ENCODE measurements at places on chromosomes 2 and 18. TPM values are rescaled to one million over a fixed set of nuclear protein-coding genes. Genes with fewer than 3 reads are reported as not detected.
A peak's percentile ranks its signal among the peaks of the same experiment; 100 is the strongest.

SPP2 gene
- not detected for total RNA-seq

ADAM23 gene
- total RNA-seq, result 0.05 TPM

TUBA4B gene
- not detected for total RNA-seq

TMEM198 gene
- total RNA-seq, result 3.4 TPM

SAG gene
- not detected for total RNA-seq

DPP4 gene
- total RNA-seq, result 65.4 TPM

DNA sequence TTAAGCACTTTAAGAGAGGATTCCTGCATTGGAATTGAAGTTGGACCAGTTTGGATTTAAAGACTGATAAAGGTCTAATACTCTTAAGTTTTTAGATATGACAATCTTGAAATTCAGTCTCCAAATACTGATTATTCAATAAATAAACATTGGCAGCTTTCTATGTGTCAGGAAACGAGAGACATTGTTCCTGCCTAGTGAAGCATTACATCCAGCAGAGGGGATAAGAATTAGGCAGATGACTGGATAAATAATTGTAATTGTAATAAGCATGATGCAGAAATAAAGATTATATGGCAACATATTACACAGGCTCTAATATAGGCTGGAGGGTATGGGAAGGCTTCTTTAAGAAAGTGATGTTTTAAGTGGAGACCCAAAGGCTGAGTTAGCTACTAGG lies 226.5 kb upstream of the MMADHC start:
- H3K27ac ChIP-seq, result no peak overlapping the region
- H3K27me3 ChIP-seq, result no peaks in the 10 kb centered on the region
- DNase-seq, result no peak
- H3K36me3 ChIP-seq, result no peaks in the 10 kb centered on the region
- no peak overlapping the region for H3K4me3 ChIP-seq

DNA sequence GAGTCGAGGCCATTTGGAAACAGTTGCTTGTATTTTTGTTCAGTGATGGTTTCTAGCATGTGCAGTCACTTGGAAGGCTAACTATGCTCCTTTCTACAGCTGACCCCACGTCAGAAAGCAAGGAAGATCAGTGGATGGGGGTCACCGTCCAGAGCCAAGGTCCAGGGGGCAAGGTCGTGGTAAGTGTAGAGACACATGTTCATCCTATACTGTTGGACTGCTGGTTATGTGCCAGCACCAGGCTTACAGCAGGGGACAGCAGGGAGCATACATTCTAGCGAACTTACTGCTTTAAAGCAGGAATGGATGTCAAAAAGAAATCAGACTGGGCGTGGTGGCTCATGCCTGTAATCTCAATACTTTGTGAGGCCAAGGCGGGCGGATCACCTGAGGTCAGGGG lies 40.0 kb downstream of the ITGA6 start:
- no peaks in the 10 kb centered on the region for H3K27me3 ChIP-seq
- DNase-seq, result no peak
- no peak overlapping the region for H3K4me3 ChIP-seq
- peaks cover 8% of the 10 kb centered on the region for H3K36me3 ChIP-seq

DNA sequence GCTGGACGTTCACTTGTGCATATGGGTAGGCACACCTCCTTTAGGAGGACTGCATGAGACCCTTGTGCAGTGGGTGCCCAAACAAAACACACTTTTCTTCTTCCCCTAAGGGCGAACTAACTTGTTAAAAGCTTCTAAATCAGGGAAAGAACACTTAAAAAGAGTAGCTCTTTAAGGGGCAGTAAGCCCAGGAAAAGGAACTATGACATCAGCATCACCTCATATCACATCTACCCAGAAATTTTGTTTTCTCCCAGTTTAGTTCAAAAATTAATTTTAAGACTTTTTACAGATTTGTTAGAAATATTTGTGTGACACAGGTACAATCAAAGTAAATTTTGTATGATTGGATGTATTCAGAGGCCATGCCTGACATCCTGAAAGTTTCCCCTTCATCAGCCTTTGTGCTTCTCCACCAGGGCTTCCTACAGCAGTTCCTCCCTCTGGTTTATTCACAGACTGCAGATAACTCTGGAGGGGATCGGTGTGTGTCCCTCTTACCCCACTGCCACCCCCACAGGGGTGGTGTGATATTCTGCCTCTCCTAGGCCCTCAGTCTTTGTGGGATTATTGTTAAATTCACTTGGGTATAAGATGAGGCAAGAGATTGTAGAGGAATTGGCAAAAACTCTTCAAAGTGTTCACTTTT lies 27.6 kb downstream of the BCL2L11 start:
- peaks cover 34% of the 10 kb centered on the region for H3K4me1 ChIP-seq
- DNase-seq, result no peak
- H3K4me3 ChIP-seq, result no peak overlapping the region
- H3K27ac ChIP-seq, result no peak overlapping the region

- peak; percentile 87 for DNase-seq
- peaks cover 4% of the 10 kb centered on the region for H3K27me3 ChIP-seq
- H3K4me1 ChIP-seq, result peaks cover 38% of the 10 kb centered on the region
- peak overlapping the region; percentile 40 for H3K4me3 ChIP-seq
Measured at GRCh38 chr2:170361090-170361936, 183.4 kb downstream of the MYO3B start.

DNA sequence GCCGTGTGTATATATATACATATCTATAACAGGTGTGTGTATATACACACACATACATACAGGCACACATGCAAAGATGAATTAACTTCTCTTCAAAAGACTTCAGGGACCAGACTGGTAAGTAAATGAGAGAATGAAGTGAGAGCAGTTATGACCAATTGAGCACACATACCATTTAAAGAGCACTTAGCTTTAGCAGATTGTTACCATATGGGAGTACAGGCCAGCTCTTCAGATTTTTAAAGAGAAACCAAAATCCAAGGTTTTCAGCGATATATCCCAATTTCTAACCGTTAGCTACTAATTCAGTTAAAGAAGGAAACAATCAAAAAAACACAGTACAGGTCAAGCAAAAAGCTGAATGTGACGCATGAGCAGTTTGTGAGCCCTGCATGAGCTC lies 23.7 kb downstream of the INPP1 start:
- no peak for DNase-seq
- no peak overlapping the region for H3K27ac ChIP-seq
- peaks cover 2% of the 10 kb centered on the region for H3K4me1 ChIP-seq
- H3K36me3 ChIP-seq, result peaks cover 10% of the 10 kb centered on the region

- no peaks in the 10 kb centered on the region for H3K36me3 ChIP-seq
- no peak overlapping the region for H3K27ac ChIP-seq
- no peak for DNase-seq
- H3K4me3 ChIP-seq, result no peak overlapping the region
- peaks cover 2% of the 10 kb centered on the region for H3K4me1 ChIP-seq
Measured at GRCh38 chr2:10771786-10772185, 40.8 kb downstream of the PDIA6 start.

GRCh38 chr2:99756059-99756458 lies 266.2 kb upstream of the REV1 start:
- H3K27ac ChIP-seq, result no peak overlapping the region
- H3K4me1 ChIP-seq, result no peaks in the 10 kb centered on the region
- H3K36me3 ChIP-seq, result no peaks in the 10 kb centered on the region
- H3K27me3 ChIP-seq, result no peaks in the 10 kb centered on the region
- no peak for DNase-seq

GRCh38 chr2:109432421-109432820 lies 181.3 kb downstream of the SEPTIN10 start:
- no peaks in the 10 kb centered on the region for H3K36me3 ChIP-seq
- no peaks in the 10 kb centered on the region for H3K4me1 ChIP-seq
- DNase-seq, result no peak
- no peak overlapping the region for H3K27ac ChIP-seq
- no peak overlapping the region for H3K4me3 ChIP-seq

GRCh38 chr18:31199190-31199769 lies 36.6 kb upstream of the DSC1 start:
- H3K36me3 ChIP-seq, result no peaks in the 10 kb centered on the region
- DNase-seq, result no peak
- no peak overlapping the region for H3K27ac ChIP-seq
- H3K4me3 ChIP-seq, result no peak overlapping the region
- H3K4me1 ChIP-seq, result no peaks in the 10 kb centered on the region

DNA sequence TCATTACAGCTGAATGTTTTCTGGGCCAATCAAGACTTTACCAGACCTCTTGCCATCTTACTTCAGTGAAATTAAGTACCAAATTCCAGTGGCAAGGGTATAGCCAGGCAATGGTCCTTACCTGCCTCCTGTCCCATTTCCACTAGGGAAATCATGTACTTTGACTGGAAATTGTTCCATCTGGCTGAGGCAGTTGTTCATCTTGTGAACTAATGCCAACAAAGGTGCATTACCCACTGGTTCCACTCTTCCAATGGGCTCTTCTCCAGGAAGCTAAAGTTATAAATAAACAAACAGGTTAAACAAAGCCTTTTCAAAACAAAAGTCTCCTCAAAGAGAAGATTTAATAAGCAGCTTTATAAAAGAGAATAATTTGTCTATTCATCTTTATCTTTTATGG lies 80.7 kb upstream of the DNER start:
- no peak for DNase-seq
- peaks cover 48% of the 10 kb centered on the region for H3K36me3 ChIP-seq
- H3K4me1 ChIP-seq, result peaks cover 8% of the 10 kb centered on the region
- H3K27ac ChIP-seq, result no peak overlapping the region
- no peaks in the 10 kb centered on the region for H3K27me3 ChIP-seq

- H3K27me3 ChIP-seq, result peaks cover 23% of the 10 kb centered on the region
- H3K36me3 ChIP-seq, result no peaks in the 10 kb centered on the region
- no peaks in the 10 kb centered on the region for H3K4me1 ChIP-seq
- H3K27ac ChIP-seq, result no peak overlapping the region
- DNase-seq, result no peak
Measured at GRCh38 chr2:86298411-86299390, 38.7 kb downstream of the REEP1 start.

DNA sequence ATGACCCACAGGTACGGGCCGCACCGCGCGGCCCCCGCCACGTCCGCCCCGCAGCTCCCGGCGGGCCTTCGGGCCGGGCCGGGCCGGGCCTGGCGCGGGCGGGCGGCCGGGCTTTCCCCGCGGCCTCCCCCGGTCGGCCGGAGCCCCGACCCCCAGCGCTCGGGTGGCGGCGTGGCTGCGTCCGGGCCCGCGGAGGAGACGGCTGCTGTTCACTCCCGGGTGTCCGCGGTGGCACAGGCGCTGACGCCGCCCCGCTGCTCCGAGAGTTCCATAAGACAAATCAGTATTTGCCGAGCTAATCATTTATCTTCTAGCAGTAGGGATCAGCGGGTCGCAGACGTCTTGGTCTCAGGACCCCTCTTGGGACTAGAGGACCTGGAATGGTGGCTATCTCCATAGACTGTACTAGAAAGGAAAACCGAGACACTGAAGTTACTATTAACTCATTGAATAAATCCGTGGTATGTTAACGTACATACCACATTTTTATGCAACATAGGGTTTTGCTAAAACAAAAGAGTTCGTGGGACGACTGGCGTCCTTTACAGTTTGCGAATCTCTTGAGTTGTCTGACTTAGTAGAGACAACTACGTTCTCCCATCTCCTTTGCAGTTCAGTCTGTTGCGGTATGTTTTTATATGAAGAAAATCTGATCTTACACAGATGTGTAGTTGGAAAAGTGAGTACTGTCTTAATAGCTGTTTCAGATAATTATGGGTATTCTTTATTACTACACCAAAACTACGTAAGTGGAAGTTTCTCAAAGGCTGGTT lies 500 bp downstream of the LIMS1 start:
- peak; percentile 83 for DNase-seq
- peak overlapping the region; percentile 91 for H3K27ac ChIP-seq
- H3K36me3 ChIP-seq, result peaks cover 9% of the 10 kb centered on the region
- peak overlapping the region; percentile 97 for H3K4me3 ChIP-seq

- H3K36me3 ChIP-seq, result no peaks in the 10 kb centered on the region
- peaks cover 7% of the 10 kb centered on the region for H3K27me3 ChIP-seq
- peaks cover 33% of the 10 kb centered on the region for H3K4me1 ChIP-seq
- DNase-seq, result no peak
Measured at GRCh38 chr2:144377914-144378313, 142.0 kb downstream of the ZEB2 start.
